Activated T-cell treated with anti-CD3 and anti-CD28 coated beads, Interleukin-2, amount 50 U/mL, for 72 hours (primary cell): ENCODE measurements at places on chromosomes 16 and 17. TPM values are rescaled to one million over a fixed set of nuclear protein-coding genes. Genes with fewer than 3 reads are reported as not detected.

DNA sequence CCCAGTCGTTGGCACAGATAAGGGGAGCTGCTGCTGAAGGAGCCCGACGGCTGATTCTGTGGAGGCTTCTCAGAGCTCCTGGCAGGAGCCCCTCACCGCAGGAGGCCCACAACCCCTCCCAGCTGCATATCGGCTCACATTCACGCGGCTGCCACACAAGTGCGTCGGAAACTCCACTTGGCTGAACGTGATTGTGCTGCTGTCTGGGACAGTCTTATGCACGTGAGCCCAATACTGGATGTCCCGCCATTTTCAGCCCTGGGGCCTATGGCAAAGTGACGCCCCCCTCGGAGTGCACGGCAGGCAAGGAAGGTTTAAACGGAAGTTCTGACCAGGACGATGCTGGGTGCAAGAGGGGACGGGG, 8.7 kb upstream of the PITPNA start:
- no peak for DNase-seq

- no peak for DNase-seq
Measured at GRCh38 chr16:57131351-57131970, 39.1 kb downstream of the CPNE2 start.

GRCh38 chr17:59332749-59333377, 1.4 kb downstream of the YPEL2 start:
- DNase-seq: no peak

- peak; percentile 75 for DNase-seq
Measured at GRCh38 chr16:70395345-70395901, 43.5 kb downstream of the ST3GAL2 start.

DNA sequence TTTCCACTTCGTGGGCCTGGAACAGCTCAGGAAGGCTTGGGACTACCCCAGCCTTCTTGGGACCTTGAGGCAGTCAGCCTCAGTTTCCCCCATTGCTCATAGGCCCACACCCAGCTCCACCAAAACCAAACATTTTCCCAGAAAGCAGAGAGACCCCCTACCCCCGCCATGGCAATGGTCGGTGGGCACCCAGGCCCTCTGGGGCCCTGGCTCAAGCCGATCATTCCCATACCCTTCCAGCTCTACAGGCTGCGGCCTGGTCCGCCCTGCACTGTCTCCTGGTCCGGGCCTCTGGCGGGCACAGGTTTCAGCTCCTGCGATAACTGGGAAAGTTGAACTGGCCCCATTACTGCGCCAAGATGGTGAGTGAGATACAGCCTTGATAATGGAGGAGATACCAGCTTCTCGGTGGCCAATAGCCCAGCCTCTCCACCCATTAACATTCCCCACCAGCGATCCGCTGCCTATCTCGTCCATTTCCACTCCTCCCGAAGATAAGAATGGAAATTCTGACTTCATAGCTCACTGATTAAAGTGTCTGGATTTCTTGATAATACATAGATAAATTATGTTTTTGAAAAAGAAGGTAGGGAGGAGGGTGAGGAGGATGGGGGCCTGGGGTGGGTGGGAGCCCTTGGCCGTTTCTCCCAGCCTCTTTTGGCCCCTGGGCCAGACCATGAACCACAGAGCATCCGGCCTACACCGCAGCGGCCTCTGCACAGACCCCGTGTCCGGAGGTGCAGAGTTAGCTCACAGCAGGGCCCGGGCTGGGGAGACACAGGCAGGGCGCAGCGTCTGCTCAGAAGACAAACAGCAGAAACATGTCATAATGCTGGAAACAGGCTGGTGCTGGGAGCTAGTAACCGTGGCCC, 11.6 kb downstream of the ZFPM1 start:
- DNase-seq: no peak

DNA sequence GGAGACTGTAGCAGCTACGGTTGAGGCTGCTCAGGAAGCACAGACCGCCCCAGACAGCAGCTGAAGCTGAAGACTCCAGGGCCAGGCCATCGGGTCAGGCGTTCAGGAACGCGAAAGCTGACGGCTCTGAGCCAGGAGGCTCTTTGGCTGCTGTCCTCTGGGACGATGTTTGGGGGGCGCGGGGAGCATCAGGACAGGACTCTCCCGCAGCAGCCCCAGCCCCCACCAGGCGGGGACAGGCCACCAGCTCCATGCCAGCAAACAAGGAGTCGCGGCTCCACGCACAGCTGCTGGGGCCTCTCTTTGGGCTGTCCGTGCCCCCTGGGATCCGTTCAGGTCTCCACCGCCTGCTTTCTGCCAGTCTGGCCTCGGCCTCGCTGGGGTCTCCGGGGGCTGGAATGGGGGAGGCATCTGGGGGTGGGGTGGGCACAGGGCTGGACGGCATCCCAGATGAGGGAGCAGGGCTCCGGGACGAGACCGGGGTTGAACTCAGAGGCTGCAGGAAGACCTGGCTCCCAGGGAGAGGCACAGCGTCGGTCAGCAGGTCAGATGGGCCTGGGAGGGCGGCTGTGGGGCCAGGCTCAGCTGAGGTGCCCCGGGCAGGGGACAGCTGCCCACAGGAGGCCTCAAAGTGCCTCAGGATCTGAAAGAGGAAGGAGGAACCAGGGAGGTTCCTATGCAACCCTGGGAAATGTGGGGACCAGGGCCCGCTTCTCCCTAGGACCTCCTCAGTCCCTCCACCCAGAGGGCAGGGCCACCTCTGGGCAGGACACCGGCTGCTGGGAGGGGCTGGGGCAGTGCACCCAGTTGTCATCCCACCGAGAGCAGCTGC, 6.3 kb upstream of the CEP131 start:
- DNase-seq: no peak

DNA sequence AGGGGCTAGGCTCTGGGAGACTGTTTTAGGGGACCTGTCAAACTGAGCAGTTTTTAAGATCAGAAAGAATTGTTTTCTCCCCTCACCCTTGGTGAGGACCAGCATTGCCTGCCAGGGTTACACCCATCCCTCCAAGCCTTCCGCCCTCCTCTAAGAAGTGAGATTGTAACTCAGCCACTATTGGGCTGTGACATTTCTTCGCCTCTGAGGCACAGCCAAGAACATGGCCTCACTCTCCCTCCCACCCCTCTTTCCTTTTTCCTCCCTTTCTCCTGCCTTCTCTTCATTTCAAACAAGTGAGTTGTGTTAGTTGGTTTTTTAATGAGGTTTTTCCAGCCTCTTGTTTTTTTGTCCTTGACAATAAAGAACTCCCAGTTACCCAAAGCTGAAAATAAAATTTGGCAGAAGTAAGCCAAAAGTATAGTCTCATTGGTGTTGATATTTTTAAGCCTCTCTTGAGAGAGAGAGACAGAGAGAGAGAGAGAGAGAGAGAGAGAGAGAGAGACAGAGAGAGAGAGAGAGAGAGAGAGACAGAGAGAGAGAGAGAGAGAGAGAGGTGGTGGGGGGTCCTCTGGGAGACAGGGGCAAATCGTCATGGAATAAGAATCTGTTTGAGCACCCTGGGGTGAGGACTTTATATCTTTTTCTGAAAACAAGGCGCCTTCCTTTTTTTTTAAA, 77.2 kb upstream of the TBX2 start:
- DNase-seq: no peak

- DNase-seq: no peak
Measured at GRCh38 chr17:67126983-67127382, 82.6 kb downstream of the CACNG1 start.

DNA sequence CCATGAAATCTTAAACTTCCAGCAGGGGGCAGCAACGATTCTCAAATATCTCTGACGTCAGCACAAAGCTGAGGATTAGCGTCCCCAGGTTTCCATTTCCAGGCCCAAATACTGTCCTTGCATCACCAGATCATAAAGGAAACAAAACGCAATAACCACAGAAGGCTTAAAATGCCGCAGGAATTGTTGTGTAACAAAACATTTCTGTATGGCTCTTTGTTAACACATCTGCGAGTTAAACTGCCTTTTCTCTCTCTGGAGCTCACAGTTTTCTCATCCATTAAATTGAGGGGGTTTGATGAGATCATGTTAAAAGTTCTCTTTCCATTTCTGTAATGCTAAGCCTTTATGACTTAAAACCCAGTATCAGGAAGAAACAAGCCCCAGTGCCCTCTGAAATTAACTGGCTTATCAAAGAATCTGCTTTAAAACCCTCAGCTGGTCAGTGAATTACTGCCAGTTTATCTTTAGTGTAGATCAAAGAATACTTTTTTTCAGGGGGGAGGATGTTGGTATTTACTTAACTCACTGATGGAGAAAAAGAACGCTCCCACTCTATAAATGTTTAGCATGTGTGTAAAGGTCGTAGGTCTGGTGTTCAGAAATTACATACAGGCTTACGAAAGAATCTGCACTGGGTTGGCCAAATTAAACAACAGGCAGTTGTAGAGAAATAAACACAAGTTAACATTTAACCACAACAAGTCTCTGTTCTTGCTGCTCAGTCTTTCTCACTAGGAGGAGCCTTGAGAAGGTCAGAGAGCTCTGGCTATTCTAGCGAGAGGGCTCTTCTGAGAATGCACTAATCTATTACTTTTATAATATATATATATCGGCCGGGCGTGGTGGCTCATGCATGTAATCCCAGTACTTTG, 10.6 kb upstream of the TERF2 start:
- peak; percentile 79 for DNase-seq

- no peak for DNase-seq
Measured at GRCh38 chr16:31519759-31520431, 7.8 kb upstream of the AHSP start.

GRCh38 chr16:86870380-86870779, 292.0 kb downstream of the FOXL1 start:
- no peak for DNase-seq

DNA sequence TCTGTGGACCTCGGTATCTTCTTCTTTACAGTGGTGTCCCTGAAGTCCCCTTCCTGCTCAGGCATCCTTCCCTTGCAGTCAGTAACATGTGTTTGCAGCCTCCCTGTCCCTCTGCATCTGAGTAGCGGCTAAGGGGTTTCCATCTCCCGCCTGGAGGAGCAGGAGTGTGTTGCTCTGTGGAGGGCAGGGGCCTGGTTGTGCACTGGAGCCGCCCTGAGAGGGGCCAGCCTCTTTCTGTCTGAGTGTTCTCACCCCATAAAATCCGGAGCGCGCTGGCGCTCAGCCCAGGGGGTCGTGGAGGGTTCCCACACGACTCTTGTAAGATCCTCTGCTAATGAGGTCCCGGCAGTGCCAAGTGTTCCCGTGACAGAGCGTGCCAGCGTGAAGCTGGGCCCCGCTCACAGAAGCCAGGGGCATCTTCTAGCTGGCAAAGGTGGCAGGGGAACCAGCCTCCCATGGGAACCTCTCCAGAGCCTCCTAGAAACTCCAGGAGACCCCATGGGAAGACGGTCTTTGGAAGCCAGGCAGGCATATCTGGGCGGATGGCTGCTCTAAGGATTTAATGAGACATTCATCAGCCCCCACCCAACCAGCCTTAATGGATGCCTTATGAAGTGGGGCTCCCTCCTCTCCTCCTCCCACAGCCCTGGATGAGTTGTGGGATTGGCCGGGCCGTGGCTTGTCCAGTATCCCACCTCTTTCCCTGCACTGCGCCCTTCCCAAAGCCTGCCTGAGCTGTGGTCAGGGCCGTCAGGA, 91.4 kb upstream of the GSE1 start:
- DNase-seq: no peak

GRCh38 chr17:39924691-39925055, 2.7 kb downstream of the ORMDL3 start:
- DNase-seq: no peak

DNA sequence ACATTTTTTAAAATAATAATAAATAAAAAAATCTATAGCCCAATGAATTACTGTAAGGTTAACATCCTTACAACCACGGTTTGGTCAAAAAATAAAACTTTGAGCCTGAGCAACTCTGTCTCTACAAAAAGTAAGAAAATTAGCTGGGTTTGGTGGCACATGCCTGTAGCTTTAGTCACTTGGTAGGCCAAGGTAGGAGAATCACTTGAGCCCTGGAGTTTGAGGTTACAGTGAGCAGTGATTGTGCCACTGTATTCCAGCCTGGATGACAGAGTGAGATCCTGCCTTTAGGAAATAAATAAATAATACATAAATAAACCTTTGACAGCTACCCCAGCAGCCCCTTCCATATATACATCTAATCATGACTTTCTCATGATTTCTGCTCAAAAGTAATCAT, 26.9 kb upstream of the PHAF1 start:
- DNase-seq: no peak

GRCh38 chr16:18018376-18018775, 318.2 kb downstream of the NPIPA8 start:
- no peak for DNase-seq

The ABAT gene
- total RNA-seq: 11.1 TPM

The TVP23B gene
- 35.3 TPM for total RNA-seq

The RTN4RL1 gene
- 0.14 TPM for total RNA-seq

The KRT40 gene
- total RNA-seq: not detected
